ENCODE measurements at places on chromosomes 11 and 22.

DNA sequence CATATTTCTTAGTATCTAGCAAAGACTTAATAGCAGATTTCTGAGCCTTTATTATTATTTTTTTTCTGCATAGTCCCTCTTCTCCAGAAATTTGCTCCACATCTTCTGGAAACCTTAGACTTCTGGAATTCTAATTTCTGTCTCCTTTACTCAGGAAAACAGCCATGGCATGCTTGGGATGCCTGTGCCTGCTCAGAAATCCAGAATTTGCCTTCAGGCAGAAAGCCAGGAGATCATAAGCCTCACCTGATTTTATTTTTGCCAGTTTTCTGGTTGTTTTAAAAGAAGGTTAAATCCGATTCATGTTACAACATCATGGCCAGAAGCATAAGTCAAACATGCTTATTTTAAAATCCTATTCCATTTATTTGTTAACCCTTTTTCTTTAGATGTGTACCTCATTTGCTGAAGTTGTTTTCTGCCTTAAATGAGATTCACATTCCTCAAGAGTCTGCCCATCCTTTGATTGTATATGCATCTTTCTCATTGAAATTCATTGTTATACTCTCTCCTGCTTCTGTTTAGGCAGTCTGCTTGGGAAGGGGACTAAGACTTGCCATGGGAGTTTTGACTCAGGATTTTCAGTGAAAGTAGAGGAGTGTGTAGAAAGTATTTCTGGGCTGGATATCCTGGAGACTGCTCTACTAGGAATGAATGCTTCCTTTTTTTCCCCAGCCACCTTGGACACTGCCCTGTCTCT lies 37.1 kb downstream of the SIK2 start:
- no peak for DNase-seq

- no peak for DNase-seq
Measured at GRCh38 chr11:68891351-68891948, 12.2 kb downstream of the MRPL21 start.

- no peak for DNase-seq
Measured at GRCh38 chr11:75792997-75793800, 21.8 kb upstream of the UVRAG start.

DNA sequence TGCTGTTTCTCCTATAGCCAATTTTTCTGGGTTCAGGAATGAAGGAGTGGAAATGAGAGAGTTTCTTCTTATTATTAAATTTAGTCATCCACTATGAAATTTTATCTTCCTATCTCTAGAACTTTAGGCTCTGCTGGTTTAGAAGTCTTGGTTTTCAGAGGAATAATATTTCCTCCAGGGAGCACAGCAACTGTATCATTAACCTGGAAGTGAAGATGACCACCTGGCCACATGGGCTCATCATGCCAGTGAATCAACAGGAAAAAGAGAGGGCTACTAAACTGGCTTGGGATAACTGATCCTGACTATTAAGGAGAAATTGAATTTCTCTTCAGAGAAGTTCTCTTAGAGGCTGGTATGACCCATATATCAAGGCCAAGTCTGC lies 44.4 kb downstream of the ADM start:
- DNase-seq, result no peak

DNA sequence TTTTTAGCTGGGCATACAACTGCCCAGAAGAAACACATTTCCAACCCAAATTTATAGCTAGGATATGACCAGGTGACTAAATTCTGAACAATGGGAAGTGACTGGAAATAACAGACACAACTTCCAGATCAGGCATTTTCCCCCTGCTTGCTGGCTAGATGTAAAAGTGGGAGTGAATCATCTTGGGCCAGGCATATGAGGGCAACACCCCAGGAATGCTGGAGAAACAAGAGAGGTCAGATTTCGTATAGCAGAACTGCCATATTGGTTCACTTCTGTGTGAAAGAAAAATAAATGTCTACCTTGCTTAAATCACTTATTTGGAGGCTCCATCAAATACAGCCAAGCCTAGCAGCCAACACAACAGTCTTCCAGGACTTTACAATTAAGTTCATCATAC lies 7.4 kb downstream of the ATL3 start:
- peak; percentile 71 for DNase-seq

GRCh38 chr11:121762820-121763219 lies 310.1 kb upstream of the SORL1-AS1 start:
- DNase-seq, result peak; percentile 30

DNA sequence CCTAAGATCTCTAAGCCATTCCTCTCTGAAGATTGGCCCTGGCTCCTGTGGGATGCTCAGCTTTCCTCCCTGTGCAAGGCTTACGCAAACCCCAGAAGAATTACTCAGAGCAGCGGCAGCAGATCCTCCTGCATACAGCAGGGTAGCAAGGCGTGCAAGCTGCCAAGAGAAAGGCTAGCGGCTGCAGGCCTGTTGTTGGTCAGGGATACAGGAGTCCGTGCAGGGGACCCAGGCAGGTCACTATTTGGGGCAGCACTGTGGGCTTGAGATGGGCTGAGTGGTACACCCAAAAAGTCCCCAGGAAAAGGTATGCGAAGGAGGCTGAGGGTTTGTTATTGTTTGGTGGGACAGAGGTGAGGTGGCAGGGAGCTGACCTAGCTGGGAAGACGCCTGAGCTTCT lies 1.5 kb downstream of the GLB1L2 start:
- no peak for DNase-seq
